Karpas-422 (cell line): ENCODE measurements at places on chromosomes 1 and 21.
A peak's percentile ranks its signal among the peaks of the same experiment; 100 is the strongest.

DNA sequence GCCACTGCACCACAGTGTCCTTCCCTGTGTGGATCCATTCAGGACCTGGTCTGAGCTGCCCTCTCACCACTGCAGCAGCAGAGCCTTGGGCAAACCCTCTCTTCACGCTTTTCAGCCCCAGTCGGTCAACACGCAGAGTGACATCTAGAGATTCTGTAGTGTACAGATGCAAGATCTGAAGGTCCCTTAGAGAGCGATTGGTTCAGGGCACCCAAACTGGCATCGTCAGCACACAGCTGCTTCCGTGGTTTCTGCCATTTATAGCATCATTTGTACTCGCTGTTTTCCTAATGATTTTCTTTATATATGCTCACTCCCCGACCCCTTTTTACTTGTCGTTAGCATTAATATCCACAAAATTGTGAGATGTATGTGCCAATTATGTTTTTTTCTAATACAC, 1.5 kb upstream of the ASCL5 start:
- DNase-seq: no peak

DNA sequence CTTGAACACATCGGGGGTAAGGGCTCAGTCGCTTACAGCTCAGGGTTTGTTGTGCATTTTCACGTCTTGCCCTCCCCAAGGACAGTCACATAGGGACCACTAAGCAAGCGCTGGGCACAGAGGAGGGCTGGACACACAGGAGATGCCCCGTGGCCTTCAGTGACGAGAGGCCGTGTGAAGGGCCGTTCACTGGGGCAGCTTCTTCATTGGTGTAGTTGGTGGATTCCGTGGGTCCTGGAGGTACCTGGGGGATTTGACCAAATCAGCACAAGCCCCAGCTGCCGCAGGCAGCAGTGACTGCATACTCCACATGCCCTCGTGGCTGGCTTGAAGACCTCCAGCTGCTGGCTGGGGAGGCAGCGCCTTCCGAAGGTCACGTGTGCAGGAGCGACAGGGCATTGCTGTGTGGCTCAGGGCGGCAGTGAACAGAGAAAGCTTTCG, 100.8 kb upstream of the C1orf174 start:
- no peak for DNase-seq

DNA sequence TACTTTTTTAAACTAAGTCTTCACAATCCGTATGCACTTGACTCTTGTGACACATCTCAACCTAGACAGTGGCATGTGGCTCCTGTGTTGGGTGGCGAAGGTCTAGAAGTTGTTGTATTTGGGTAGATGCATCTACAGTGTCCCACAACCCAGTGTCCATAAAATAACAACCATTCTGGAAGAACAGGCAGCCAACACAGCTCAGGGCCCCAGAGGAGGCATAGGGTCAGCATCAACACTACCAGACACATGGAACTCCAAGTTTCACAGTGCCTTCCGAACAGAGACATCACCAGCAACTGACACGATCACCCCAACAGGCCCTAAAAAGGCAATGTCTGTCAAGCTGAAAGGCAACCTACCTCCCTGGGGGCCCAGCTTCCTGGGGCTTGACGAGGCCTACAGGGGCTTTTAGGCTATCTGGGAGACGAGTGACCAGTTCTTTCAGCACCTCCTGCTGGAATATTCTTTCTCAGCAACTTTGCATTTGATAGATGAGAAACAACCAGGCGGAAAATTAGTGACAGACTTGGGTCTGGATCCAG, 5.6 kb downstream of the SH3BP5L start:
- DNase-seq: no peak

- DNase-seq: no peak
Observed at GRCh38 chr1:88462096-88462487, 222.0 kb upstream of the PKN2 start.

DNA sequence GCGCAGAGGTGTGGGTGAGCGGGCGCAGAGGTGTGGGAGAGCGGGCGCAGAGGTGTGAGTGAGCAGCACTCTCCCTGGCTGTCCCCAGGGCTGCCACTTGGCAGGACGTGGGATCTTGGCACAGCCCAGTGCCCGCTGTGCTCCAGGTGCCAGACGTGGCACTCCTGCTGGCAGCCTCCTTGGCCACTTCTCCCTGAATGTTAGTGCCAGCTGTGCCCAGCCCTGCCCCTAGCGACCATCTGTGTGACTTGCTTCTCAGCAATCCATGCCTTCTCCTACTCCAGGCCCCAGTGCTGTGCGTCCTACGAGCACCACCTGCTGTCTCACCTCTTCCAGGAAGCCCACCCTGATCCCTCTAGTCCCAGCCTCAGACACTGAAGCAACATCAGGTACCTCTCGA, 30.5 kb downstream of the KRTAP10-1 start:
- DNase-seq: peak; percentile 48

DNA sequence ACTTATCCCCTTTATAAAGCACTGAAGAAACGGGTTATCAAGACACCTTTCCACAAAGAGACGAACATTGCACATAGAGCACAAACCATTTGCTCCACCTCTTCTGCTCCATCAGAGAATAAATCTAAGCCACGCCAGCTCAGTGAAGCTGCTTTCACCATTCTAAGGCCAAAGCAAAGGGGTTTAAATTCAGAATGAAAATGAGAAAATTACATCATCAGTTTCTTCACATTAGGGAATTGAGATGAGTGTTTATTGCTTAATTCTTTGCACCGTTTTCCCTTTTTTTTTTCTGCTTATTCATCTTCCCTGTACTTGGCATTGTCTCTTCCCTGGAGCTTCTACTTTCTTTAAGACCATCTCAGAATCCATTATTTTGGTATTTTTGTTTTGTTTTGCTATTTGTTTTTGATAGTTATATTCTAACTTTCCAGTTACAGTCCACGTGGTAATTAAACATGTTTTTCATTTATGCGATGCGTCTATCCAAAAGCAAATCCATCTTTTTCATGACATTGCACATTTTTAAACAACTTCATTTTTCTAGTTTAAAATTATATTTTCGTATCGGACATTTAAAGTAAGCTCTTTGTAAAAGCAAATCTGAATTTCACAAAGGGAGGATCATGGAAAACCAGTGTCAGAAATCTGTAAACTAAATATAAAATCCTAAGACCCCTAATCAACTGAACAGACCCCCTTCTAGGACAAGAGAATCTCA, 1.9 kb upstream of the OR2T34 start:
- no peak for DNase-seq

DNA sequence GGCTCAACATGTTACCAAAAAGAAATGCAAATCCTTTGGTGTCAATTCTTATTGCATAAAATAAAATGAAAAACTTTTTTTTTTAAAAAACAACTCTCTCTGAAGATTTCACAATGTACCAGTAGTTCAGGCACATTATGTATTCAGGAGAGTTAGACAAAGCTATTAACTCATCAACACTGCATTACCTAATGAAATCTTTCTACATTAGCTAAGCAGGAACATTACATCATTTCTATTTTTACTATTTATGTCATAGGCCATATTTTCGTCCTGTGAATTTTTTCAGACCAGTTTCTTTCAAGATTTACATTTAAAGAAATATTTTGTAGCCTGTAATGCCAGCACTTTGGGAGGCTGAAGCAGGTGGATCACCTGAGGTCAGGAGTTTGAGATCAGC, 366.2 kb downstream of the USH2A start:
- no peak for DNase-seq

DNA sequence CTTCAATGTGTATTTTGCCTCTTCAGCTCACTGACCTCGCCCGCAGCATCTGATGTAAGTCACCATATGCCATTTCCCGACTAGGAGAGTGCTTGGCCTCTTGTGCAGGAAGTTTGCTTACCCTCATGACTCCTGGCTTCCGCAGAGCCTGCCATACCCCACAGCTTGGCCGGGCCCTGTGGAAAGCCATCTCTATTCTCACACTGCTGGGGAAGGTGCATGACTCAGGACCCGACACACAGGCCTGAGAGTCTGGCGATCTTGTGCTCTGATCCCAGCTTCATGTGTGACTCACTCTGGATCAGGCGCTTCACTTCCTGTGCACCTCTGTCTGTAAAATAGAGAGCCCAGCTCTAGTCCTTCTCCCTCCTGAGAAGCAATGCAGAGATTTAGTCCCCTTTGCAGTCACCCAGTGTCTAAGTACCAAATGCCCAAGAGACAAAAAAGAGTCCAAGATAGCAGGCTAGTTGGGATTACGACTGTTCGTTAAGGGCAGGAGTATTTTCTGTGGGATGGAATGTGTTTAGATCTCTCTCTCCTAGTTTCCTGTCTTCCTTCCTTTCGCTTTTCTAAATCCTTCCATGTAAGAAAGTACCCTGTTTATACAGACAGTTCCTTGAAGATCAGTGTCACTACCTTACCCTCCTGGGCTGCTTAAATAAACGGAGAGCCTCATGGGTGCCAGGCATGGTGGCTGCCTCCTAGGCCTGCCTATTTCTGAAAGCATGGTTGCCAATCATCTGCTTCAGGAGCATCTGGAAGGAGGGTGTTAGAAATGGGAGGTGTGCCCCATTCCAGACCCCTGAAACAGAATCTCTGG, 62.8 kb upstream of the KIF26B start:
- DNase-seq: no peak

DNA sequence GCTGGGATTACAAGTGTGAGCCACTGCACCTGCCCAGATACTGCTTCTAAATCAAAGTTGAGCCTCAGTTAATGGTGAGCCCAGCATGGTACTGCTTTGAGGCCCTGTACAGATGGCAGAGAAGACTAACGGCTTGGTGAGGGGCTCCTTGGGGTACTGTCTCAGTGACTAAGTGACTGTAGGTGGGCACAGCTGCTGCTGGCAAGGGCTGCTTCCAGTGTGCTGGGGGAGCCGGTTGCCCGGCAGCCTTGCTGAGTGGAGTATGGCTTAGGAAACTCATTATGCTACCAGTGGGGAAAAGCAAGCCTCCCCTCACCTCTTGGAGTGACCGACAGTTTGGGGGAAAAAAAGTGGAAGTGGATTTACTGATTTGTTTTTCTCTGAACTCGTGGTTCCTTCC, 23.6 kb upstream of the ARHGEF10L start:
- DNase-seq: no peak

- no peak for DNase-seq
Observed at GRCh38 chr1:34784751-34785221, 3.8 kb downstream of the GJB3 start.

DNA sequence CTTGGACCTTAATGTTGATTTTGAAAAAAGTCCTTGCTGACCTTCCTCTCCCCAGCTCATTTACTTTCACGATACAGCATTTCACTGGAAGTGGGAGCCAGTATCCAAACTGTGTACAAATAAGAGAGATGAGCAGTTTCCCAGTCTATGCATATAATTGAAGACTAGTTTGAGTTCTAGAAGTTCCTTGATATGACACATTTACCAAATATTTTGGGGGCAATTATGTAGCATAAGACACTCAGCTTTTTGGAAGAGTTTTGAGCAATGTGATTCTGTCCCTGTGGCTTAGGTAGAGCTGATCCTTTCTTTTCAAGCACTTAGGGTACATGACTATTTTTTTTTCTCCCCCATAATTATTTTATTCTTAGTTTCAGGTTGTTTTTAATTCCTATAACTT, 26.4 kb downstream of the GIPC2 start:
- DNase-seq: no peak

DNA sequence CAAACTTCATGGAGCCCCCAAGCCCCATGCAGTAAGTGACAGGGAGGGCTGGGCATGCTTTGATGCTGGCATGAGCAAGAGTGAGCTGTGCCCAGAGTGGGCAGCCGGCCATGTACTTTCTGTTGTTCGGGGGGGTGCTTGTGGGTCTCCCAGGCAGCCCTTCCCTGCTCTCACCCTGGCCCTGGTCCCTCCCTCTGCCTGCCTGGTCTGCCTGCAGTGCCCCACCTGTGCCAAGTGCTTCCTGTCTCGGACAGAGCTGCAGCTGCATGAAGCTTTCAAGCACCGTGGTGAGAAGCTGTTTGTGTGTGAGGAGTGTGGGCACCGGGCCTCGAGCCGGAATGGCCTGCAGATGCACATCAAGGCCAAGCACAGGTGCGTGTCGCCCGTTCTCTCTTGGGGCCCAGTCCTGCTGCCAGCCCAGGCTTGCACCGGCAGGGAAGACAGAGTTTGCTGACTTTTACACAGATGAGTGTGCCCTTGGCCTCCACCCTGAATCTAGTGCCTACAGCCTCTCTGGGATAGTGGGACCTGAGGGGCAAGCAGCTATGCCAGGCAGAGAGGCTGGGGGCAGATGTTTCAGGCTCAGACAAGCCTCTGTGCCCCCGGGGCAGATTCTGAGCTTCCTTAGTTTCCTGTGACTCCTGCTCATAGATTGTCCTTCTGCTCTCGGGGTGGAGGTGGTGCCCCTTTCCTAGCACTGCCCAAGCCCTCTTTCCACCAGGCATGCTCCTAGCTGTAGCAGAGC, 7.6 kb downstream of the ZBTB48 start:
- DNase-seq: no peak
